Mesenteric fat pad (tissue), 1 donor: ENCODE measurements at places on chromosomes 5 and 9.

DNA sequence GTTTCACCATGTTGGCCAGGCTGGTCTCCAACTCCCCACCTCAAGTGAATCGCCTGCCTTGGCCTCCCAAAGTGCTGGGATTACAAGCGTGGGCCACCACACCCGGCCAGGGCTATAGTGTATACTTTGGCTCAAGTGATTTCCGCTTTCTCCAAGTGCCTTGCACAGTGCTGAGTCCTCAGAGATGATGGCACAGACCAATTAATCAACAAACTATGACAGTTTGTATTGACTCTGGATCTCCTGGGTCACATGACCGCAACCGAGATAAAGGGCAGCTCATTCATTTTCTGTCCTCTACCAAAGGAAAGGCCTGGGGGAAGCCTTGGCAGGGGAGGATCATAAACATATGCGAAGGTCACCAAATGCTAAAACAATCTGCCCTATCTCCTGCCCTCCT is 11.4 kb upstream of the LARP1 start:
- DNase-seq = peak; percentile 28

DNA sequence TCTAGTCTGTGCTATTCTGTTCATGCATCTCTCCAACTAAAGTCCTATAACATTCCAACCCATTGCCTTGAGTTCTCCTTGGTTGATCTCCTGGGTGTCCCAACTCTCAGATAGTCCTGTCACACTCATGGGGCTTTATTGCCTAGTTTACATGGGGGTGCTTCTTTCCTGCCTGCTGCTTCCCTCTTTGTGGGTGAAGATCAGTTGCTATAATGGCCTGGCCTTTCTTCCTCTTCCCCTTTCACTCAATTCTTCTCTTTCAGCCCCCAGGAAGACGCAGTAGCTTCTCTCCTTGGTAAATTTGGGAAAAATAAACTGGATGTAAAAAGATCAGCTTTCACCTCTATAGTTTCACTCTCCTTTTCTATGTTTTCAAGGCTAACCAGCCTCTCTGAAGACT is 66.5 kb downstream of the PTCD2 start:
- DNase-seq = no peak

DNA sequence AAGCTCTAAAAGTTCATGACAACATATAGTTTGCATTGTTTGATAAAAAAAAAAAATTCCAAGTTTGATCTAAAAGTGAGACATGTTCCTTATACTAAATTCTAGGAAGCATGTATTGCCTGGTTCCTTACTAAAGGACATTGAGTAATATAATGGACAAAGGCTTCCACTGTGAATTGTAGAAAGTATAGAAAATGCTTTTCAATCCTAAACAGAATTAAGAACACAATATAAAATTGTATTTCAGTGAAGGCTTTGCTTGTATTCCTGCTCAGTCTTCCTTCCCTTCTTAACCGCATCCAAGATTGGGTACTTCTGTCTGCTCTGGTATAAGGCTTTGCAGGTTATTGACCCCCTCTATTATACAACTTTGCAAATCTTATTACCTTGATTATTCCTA is 2.4 kb downstream of the RECK start:
- DNase-seq = no peak

DNA sequence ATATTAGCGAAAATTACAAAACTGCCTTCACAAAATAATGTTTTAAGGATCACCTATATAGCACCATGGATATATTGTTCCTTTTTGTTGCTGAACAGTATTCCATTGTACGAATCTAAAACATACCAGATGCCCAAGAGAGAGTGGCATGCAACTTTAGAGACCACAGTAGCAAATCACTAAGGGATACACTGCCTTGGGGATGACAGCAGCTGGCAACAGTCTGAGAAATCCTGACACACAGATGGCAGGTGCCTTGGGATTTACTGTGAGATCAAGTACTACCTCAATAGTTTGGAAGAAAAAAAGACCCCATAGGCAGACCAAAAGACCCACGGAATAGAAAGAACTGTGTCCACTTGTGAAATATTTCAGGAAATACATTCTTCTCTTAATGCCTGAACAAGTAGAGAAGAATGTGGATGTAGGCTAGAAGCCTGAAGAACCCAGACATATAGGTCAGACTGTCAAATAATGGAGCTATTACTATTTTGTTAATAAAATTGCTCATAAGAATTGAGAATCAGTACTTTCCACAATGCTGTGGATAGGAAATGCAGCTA is 53.4 kb downstream of the PLPP1 start:
- no peak for DNase-seq

DNA sequence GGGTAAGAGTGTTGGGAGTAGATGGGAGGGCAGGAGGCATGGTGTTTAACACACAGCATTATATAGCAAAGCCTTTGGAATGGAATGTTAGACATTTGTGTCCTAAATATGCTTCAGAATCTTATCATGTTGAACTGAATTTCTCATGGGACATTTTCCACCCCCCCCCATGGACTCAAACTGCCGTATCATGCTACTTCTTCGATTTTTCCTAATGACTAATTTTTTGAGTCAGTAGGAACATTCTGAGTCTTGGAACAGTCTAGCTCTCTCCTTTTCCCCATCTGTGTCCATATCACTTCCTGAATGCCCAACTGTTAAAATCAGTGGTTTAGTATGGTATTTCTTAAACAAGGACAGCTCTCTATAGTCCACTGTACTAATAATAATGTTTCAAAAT is 380.6 kb downstream of the TLE4 start:
- no peak for DNase-seq

DNA sequence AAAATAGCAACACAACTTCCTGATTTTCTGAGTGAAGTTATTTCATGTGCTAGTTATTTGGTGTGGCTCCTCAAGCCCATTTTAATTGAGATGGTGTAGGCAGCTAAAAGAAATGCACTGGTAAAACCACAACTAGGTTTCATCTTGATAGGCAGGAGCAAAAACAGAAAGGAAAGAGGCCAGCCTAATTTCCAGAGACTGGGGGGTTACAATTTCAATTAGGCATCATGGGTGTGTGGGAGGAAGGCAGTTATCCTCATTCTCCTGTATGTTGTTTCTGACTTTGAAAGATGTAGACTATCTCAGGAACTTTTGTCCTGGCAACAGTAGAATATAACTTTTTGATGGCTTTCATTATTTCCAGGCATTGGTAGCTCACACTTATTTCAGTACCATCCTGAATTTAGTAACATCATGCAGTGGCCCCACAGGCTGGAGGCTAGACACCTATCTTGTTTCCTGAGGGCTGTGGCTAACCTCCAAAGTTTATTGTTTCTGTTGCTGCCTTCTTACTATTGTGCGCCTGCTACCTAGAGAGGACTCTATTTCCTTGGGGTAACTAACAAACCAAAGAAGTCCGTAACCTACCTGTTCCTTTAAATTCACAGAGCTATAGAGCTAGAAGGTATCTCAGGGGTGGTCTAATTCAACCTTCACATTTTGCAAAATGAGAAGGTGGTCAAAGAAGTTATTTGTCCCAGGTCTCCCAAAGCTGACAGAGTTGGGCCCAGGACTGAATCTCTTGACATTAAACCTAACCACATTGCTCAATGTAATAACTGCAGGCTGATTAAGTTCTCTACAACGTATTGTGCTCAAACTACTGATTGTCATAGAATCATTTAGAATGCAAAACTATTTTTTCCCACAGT is 42.4 kb downstream of the FYB1 start:
- DNase-seq = no peak

- no peak for DNase-seq
Measured at GRCh38 chr9:8809741-8810140, 1010.2 kb upstream of the DMAC1 start.

GRCh38 chr9:134693011-134693410 is 51.4 kb downstream of the COL5A1 start:
- no peak for DNase-seq

DNA sequence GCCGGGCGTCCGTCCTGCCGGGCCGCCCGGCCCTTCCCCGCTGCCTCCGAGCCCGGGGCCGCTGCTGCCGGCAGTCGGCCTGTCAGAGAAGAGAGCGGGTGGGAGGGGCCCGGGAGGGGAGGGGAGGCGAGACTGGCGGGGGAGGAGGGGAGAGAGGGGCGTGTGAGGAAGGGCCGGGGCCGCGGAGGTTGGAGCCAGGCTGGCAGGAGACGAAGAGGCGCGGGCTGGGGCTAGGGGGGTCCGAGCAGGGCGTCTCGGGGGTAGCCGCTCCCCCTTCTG is 570 bp downstream of the CREBRF start:
- DNase-seq = no peak

DNA sequence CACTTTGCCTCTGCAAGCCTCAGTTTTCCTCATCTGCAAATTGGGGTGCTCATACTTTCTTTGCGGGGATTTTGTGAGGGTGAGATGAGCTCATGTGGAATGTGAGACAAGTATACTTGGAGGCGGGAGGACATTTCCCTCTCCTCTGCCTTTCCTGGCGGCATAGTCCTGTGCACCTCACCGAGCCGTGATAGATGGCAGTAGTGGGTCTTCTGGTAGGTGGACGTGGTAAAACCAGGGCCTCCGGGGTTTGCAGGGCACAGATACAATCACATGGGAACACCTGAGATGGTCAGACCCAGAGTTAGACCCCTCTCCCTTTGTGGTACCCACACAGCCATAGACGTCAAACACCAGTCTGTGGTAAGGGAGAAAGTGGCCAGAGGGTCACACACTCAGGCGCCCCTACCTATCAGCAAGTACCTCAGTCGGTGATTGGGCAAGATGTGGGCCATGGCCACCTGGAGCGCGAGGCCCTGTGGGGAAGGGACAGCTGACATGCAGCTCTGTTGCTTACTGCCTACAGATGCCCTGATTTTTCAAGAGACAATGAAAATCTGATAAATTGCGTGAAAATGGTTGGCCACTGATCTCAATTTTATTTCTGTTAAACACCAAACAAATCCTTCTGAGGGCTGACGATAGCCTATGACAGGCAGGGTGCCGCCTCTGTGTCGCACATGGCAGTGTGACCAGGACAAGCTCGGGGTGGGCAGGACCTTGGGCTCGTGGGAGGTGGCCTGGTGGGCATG is 9.9 kb downstream of the ERGIC1 start:
- DNase-seq = no peak

DNA sequence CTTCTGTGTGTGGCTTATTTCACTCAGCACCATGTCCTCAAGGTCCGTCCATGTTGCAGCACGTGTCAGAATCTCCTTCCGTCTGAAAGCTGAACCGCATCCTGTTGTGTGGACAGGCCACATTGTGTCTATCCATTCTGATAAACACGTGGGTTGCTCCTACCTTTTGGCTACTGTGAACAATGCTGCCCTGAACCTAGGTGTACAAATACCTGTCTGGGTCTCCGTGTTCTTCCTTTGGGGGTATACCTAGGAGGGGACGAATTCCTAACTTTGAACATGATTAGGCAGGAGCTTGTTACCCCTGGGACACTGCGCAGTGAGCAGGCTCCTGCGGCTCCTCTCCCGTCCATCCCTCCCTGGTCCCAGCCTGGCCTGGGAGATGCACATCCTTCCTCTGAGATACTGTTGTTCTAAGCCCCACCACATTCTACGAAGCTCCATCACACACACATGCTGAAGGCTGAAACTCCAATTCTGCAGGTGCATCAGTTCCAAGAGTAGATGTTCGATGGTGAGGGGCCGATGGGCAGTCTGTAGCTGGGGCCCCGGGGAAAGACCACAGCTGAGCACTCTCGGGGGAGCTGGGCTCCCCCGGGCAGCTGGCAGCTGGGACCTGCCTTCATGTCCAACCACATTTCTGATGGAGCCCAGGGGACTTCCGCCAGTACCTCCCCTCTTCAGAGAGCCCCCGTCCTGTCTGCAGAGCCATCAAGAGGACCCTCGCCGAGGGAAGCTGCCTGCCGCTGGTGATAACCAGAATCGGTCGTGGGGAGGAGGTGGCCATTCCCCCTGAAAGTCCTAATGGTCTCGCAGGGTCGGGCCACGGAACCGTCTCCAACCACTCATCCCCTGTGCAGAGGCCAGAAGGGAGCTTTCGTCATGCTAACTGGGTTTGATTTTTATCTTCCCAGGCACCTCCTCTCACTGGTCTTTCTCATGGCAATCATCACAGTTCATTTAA is 120.9 kb downstream of the COL23A1 start:
- peak; percentile 68 for DNase-seq

- DNase-seq = no peak
Measured at GRCh38 chr9:134413890-134414623, 87.8 kb downstream of the RXRA start.

DNA sequence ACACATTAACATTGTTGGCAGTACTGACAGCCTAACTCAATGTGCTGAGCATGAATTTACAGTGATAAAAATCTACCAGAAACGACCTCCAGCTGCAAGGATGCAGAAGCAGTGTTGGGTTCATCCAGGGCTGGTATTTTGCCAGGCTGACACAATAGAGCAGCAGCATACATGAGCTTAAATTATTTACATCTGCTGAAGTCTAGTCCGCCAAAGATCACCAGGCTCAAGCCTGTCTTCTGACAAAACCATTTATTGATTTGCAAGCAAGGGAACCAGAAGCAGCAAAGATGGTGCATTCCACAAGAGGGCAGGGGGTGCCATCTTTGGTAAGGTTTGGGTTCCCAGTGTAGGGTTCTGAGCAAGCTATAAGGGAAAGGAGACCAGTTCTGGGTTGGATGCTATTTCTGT is 8.7 kb upstream of the C5orf34 start:
- no peak for DNase-seq

DNA sequence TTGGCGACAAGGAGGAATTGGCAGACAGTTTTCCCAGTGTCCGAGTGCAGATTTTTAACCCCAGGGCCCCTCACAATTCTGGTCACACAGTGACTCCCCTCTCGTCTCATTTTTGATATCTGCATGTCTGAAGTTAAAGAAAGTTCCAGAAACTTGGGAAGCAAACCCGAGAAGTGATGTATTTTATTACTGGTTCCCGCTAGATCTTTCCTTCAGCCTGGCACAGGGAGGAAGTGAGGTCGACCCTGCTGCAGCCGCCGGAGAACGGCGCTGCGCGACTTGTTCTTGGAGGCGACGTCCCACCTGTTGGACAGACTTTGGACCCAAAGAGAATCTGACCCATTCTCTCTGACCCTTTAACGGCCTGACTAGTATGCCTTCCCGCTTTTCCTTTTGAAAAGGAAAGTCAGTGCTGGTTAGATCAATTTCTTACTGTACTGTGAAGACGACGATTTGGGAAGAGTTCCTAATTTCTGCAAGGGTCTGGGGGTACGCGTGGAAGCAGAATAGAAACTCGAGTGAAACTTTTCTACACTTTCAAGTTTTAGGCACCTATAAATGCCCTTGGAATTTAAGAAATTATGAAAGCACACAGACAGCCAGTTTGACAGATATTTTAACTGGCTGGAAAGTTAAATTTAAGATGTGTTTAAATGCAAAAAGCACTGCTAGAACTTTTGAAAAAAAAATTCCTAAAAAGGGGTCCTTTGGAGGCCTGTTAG is 744 bp downstream of the OTULIN start:
- DNase-seq = no peak

DNA sequence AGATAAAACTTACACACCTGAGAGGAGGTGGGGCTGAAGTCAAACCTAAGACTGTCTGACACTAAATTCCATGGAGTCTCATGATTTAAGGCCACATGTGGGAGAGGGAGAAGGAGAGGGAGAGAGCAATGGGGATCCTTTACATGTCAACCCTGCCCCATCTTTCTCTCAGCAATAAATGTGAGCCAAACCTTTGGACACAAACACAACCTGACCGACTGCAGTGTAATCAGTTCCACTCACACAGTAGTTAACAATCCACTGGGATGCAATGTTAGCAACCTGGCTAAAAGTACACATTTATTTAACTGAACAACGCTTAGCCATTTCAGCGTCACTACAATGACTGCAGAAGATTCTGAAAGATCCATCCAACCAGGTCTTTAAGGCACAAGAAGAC is 273.0 kb downstream of the GLIS3 start:
- DNase-seq = no peak
